ENCODE measurements at places on chromosomes 7 and 10.

DNA sequence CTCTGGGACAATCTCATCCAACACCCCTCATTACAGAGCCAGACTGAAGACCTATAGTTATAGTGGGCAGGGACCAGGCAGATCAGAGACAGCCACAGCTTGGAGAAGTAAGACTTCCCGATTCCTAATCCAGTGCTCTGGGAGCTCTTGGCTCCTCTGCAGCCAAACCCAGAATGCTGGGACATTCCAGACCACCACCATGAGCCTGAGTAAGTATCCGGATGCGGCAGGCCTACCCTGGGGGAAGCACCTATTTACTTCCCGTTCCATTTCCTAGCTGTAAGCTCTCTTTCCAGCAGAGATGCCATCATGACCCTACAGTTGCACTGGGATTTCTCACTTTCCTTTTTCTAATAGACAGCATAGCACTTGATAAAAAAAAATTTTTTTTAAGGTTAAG is 16.4 kb downstream of the HIP1 start:
- DNase-seq = no peak

DNA sequence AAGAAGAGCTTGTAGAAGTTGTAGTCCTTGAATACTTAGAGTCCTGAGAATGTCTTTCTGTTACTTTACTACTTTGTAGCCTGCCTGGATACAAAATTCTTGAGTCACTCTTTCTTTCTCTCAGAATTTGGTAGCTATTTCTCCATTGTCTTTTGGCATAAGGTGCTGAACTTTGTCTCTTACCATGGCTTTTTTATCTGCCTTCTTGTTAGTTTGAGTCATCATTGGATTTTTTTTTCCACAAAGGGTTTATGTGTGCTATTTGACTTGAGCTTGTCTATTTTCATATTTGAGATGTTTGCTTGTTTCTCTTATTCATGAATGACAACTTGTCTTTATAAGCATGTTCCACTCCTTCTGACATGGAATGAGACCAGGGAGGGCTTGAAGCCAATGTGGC is 74.5 kb upstream of the EXOC6 start:
- DNase-seq = no peak

DNA sequence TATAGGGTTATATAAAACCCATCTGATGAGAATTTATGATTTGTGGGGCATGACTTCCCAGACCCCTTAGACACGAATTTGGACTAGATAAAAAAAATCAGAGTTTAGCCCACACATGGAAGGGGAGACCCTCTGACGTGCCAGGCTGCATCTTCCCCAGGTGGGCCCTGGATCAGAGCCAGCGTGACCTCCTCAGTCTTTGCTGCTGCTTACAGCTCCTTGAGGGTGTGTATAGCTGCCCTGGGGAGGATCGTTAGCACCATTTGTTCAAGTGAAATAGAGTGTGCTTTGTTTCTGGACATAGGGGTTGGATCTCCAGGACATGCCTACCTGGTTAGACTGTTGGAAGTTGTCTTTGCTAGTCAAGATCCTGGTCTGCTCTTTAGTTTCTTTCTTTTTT is 54.2 kb downstream of the DOCK1 start:
- DNase-seq = no peak

DNA sequence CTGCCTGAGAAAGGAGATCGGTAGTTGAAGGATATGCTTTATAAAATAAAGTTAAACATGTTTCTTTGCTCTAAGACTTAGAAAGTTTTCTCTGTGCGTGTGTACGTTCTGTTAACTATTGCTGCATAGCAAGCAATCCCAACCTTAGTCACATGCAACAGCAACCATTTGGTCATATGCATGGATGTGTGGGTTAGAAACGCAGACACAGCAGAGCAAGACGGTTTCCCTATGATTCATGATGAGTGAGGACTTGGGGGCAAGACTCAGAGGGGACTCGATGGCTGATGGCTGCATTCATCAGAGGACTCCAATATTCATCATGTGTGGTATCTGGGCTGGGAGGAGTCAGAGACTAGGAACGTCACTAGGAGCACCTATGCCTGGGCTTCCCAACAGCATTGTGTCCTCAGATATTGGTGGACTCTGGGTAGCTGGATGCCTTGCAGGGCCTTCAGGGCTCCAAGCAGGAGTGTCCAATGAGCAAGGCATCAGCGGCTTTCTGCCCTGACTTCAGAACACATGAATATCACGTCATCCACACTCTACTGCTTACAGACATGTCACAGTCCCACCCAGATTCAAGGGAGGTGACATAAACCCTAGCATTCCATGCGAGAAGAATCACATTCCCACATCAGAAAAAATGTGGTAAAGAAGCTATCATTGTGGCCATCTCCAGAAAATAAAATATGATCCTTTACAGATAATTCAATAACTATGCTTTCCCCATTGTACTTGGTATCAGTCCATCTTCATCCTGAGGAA is 731.2 kb downstream of the TNS3 start:
- no peak for DNase-seq

DNA sequence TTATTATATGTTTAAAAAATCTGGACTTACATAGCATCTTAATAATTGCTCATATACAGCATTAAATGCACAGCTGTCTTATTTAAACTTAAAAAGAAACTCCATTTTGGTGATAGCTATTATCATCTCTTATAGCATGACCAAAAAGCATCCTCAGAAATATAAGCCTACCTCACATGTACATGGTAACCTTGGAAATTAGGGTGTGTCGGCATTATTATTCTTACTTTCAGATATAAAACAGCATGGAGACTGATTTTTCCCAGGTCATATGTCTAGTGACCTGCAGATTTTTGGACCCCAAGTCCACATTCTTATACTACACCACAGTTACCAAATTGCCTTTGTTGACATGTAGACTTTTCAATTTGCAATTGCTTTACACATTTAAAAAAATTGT is 29.1 kb upstream of the ITGB1 start:
- no peak for DNase-seq

All from caudate nucleus (tissue), 63 donors.